Stimulated activated CD4-positive, alpha-beta T cell treated with anti-CD3 and anti-CD28 coated beads, Interleukin-1b, Interleukin-23, amount 100 ng/mL, for 24 hours (primary cell): ENCODE measurements at places on chromosomes 6 and 20.

DNA sequence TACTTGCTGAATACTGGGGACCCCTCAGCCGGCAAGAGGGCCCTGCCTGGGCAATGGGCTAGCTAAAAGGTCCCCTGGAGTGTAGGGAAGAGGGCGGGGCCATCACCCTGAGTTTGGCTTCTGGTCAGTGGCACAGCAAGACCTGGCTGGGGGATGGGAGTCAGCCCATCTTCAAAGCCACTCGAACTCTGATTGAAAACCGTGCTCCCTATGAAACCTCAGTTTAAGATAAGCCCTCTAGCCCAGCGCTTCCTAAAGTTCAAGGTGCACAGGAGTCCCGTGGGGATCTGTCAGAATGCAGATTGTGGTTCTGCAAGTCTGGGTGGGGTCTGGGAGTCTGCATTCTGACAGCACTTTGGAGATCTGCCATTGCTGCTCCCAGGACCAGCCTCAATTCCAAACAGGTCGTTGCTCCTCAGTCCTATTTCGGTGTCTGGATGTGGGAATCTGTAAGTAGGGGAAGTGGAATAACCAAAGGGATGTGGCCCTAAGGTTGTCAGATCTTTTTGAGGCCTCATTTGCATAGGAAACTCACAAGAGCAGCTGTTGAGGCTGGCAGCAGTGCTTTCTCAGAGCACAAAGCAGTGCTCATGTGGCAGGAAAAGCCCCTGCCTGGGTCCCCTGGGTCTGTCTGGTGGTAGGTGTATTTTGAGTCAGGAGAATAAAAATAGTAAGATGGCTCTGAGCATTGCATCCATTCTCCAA is 85.3 kb upstream of the SCP2D1 start:
- no peak for DNase-seq

- no peak for DNase-seq
Observed at GRCh38 chr20:46797206-46797605, 87.8 kb downstream of the SLC2A10 start.

GRCh38 chr20:5886788-5887187 is 63.5 kb downstream of the TRMT6 start:
- no peak for DNase-seq

DNA sequence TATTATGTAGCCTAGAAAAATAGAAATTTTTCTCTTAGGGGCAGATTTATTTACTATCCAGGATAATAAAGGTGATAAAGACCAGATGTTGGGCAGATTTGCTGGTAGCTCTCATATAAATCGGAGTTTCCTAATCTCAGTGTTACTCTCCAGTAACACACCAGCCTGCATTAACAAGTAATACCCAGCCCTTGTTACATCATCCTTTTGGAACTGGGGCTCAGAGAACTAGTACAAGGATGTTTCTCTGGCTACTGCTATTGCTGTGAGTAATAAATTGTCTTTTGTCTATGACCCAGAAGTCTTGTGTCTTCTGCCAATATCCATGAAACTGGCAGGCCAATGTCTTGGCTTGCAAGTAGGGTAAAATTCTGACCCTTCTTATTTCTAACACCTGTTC is 16.8 kb downstream of the TPD52L1 start:
- DNase-seq, result no peak

DNA sequence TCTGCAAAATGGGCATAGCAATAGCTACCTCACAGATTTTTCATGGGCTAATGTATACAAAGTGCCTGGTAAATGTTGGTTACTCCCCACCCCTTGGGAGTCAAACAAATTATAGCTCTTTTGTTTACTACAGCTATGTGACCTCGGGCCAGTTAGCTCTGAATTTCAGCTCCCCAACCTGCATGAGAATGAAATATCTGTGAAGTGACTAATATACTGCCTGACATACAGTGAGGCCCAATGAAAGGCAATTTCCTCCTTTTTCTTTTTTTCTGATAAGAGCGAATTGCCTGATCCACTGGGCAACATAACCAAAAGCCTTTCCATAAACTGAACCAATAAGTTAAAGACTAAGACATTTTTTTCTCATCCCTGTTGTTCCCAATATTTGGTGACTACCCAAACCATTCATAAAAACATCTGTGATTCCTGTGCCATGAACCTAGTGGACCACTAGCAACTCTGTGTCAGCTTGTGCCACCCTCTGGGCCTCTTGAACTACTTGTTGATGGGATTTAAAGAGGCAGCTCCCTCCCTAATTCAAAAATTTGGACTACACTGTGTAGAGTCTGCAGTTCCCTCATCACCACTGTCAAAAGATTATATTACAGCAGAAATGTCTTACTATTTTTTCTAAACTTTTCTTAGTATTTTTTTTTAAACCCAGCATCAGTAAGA is 91.9 kb upstream of the TMEM30A start:
- DNase-seq, result no peak

GRCh38 chr6:12545619-12546409 is 170.8 kb upstream of the PHACTR1 start:
- no peak for DNase-seq

DNA sequence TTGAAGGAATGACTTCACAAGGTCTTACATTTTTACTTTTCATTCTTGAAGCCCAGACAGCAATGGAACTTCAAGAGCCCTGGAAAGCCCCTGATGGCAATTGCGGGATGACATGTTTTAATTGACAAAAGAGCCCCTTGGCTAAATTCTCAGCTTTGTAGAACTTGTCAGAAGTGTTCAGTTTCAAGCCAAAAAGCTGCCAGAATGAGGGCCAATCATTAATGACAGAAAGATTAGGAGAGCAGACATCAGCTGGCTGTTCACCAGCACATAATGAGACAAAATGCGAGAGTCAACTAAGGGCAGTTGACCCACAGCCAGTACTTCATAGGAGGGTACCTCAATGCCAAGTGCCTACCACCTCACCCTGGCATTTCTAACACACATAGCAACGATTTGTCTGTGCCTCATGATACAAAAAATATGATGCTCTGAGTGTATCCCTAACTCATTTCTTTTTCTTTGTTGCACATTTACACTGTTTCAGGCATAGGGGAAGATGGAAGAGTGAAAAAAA is 243.1 kb downstream of the MYLK4 start:
- DNase-seq, result no peak

DNA sequence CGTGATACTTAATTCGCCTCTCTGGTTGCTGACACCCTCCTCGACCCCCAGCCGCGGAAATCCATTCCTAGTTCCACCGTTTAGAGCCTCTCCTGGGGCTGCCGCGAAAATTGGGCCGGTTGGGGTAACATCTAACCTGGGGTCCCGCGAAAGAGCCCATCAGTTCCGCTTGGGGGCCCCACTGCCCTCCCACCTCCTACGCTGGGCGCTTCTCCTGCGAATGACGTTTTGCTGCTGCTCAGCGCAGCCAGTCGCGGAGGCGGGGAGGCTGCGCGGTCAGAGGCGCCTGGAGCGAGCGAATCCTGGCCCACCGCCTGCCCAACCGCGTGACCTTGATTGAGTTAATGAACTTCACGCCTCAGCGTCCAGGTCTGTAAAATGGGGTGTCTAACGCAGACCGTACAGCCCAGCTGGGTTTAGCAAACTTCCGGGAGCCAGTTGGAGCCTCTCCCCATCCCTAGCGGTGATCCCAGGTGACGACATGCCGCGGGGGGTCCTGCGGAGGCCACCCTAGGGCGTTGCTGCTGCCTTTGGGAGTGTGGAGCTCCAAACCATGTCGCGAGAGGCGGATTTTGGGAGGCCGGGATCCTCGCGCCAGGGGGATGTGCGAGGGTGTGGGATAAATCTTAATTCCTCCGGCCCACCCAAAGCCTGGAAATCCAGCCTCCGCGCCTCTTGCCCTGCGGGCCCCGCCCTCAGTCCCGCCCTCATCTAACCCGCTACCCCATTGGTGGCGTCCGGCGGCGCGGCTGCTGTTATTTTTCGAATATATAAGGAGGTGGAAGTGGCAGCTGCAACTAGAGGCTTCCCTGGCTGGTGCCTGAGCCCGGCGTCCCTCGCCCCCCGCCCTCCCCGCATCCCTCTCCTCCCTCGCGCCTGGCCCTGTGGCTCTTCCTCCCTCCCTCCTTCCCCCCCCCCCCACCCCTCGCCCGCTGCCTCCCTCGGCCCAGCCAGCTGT is at the start of gene CDC25B:
TSS of gene CDC25B (plus strand) at position 800 of the 958 bp plus-strand sequence. CDS start 222 bp downstream, outside the sequence.
- DNase-seq, result peak; percentile 69

- no peak for DNase-seq
Observed at GRCh38 chr6:107330168-107330567, 129.2 kb downstream of the PDSS2 start.

- DNase-seq, result no peak
Observed at GRCh38 chr6:135383301-135383700, 114.2 kb downstream of the AHI1 start.

GRCh38 chr6:85058806-85059205 is 294.4 kb upstream of the TBX18 start:
- DNase-seq, result no peak

DNA sequence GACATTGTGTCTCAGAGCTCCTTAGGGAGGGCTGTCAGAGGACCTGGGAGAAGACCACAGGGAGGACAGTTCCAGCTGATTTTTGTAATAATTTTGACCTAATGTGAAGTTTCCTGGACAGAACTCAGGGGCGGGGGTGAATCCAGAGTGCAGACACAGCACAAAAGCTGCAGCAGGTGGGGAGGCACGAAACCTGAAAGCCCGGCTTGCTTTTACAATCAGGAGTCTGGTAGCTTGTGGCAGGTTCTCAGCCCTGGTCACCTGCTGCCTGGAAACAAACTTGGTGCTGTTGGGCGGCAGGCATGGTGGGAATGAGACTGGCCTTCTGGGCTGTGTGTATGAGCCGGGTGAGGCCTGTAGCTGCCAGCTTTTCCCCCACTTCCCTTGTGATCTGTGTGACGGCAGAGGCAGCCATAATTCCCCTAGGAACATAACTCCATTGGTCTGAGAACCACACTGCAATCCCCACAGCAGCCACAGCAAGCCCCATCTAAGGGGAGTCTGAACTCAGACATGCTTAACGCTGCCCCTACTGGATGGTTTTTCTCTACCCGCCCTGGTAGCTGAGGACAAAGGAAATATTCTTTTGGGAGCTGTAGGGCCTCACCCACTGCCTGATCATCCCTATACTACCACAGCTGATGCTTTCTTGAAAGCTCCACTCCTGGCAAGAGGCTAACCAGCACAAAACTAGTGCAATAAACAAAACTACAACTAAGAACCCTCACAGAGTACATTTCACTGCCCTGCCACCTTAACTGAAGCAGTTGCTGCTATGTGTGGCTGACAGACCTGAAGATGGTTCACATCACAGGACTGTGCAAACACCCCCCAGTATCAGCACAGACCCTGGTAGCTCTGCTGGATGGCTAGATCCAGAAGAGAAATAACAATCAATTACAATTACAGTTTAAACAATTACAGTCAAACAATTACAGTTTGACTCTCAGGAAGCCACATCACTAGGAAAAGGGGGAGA is 1055.1 kb upstream of the GJE1 start:
- no peak for DNase-seq

GRCh38 chr6:79250107-79250514 is 15.6 kb upstream of the HMGN3 start:
- no peak for DNase-seq

GRCh38 chr6:108120311-108120710 is 45.5 kb upstream of the NR2E1 start:
- DNase-seq, result no peak

GRCh38 chr6:51625566-51625965 is 461.8 kb downstream of the PKHD1 start:
- no peak for DNase-seq

- DNase-seq, result no peak
Observed at GRCh38 chr6:131910219-131910589, 41.0 kb downstream of the CCN2 start.

DNA sequence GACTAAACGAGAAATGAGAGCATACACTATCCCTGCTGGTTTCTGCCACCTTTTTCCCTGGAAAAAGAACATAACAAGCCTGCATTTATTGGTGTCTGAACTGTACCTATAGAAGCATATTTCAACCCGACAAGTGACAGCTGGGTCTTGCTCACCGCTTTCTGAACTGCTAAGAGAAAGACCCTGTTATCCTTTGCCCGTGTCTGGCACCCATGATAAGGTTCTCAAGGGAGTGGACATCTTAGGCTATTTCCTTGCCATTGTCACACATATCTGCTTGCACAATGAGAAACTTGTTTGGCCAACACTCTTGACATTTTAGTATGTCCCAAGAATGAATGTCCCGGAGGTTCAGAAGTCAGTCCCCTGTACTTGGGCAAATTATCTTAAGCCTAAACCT is 19.3 kb downstream of the RIPOR2 start:
- DNase-seq, result no peak

DNA sequence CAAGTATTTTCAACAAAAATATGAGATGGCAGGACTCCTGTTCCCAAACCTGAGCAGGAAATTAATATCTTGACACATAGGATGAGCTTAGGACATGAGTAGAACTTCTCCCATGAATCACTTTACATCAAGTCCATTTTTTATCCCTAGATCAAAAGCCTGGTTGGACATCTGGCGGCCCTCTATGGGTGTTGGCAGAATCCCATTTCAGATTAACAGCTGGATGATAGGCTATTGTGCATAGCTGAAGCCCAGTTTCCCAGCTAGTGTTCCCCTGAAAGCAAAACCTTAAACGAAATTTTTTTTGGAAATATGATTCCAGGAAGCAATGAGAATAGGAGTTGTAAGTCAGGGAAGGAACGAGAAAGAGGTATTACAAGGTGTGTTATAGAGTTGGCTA is 449.4 kb upstream of the CHD6 start:
- no peak for DNase-seq
